ENCODE measurements at places on chromosomes 7 and 10. TPM values are rescaled to one million over a fixed set of nuclear protein-coding genes. Genes with fewer than 3 reads are reported as not detected.

The CTAGE6 gene
- not detected for total RNA-seq

The IQCE gene
- 11.1 TPM for total RNA-seq

The AZGP1 gene
- total RNA-seq: not detected

The EVX1 gene
- total RNA-seq: 0.13 TPM

The STOX1 gene
- 0.64 TPM for total RNA-seq

The OR2A42 gene
- not detected for total RNA-seq

The MKX gene
- total RNA-seq: not detected

The TSPAN13 gene
- 15.6 TPM for total RNA-seq

Measured in A549 treated with Hydrocortisone at 1 μM for 4 hours (cell line).